ENCODE measurements at places on chromosomes 5 and 9.

DNA sequence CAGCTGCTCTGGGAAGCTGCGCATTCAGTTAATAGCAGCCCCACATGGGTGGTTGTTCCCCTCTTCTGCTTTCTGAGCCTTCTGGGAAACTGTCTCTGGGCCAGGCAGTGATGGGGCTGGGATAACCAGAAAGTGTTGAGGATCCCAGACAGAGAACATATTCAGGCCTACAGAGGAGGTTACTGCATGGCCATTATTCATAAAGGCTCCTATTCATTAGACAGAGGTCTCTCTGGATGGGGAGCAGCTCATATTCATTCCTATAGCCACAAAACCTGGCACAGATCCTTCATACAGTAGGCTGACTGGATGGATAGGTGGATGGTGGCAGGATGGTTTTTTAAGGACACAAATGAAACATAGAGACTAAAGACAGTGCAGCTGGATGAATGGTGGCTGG, 76.3 kb downstream of the HSPA4 start:
- no peak for DNase-seq

DNA sequence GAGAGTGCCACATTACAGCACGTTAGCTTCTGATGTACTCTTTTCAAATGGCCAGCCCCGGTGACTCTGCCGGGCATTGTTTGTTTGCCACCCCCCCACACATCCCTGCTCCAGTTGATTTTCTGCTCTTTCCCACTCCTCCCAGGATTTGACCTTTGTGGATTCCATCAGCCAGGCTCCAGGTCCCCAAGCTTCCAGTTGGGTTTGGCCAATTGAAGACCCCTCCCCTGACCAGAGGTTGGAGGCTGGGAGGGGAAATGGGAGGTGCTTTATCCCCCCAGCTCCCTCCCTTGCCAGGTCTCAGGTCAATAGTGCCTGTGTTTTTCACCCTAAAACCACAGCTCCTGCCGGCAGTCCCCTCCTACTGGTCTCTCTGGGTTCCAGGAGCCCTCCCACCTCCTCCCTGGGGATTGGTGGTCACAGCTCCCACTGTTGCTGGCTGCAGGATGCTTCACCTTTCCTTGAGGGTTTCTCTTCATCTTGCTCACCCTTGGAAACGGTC, 34.9 kb downstream of the IRF1 start:
- DNase-seq: no peak

DNA sequence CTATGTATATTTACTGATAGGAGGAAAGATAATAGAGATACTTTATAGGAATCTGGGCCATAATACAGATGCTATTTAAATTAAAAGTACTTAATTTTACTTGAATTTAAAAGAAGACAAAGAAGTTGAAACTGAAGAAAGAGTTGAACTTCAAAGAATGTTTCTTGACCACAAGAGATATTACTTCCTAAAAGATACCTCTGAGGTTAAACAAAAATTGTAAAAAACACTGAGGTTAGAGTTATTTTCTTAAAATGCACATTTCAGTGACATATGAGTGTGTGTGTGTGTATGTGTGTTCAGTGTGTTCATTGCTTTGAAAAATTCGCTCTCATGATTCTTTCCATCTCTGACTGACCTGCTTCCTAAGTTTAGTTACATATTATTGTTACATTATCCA, 3.5 kb upstream of the SEPTIN8 start:
- DNase-seq: no peak

DNA sequence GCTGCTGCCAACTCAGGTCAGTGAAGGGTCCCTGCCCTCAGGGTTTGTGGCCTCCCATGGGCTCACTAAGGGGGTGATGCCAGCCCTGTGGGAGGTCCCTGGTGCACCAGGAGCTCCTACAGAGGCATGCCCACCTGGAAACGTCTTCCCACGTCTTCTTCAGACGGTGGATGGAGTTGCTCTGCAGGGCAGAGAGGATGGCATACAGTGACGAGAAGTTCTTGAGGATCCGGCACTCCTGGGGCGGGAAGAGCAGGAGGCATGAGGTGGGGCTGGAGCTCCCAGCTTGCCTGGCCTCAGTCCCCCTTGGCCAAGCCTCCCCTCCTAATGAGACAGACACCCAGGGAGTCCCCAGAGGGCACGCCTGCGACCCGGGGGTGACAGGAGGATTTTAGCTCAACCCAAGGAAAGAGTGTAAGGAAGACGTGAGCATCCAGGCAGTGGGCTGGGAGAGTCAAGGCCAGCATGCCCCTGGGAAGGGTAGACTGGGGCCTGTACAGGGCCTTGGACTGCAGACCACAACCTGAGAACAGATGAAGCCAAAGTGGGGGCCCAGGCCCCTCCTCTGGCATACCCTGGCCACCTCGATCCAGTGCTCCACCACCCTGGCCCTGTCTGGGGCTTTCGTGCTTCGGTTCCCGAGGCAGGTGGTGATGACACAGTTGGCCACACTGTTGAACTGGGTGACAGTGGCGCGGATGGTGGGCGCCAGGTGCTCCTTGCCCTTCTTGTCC, 14.4 kb downstream of the RALGDS start:
- DNase-seq: no peak

DNA sequence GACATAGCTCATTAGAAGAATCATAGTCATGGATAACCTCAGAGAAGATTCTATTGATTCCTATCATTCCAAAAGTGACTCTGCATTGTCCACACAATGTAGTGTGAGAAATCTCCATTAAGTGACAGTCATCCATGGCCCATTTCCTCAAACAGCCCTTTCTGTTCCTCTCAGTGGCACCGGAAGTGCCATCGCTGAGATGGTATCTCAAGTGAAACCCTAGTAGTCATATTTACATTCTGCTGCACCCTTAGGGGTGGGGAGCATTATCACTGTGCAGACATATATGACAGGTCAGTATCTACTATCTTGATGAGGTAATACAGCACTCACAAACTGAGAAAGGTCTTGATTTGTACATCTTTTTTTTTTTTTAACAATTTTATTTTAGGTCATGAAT, 55.4 kb upstream of the MIER3 start:
- no peak for DNase-seq

DNA sequence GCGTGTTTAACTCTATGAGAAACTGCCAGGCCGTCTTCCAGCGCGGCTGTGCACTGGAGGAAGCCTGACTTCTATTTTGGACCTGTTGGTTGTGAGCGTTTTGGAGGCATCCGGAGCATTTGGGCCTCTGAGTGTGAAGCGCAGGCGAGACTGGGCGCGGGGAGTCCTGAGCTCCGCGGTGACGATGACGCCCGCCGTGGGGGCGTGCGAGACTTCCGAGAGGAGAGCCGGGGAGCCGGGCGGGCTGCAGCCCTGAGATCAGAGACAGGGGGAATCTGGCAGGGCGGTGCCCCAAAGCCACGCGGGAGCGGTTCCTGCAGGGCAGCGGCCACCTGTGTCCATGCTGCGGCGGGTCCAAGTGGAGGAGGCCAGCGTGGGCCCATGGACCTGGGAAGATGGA, 47.4 kb downstream of the NTNG2 start:
- no peak for DNase-seq

- DNase-seq: no peak
These were observed 89.6 kb downstream of the RIC1 start for GRCh38 chr9:5718296-5719032.

GRCh38 chr9:38160613-38161215, 91.7 kb upstream of the SHB start:
- peak; percentile 73 for DNase-seq

DNA sequence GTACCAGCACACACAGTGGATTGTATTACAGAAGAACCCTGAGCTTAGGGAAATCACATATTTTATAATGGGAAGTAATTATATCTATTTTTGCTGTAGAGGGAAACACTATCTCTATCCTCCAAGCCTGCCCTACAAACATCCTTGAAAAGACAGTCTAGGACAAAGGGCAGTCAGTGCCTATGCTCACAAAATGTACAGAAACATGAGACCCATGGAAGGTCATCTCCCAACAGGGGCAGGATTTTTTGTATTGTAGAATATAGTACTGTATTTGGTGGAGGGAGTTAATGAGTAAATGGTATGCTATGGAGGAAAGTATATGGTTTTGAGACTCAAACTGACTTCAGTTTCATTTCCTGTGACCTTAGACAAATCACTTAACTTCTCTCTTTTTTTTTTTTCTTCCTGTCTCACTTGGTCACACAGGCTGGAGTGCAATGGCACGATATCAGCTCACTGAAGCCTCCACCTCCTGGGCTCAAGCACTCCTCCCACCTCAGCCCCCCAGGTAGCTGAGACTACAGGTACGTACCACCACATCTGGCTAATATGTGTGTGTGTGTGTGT, 5.8 kb upstream of the RAB14 start:
- peak; percentile 36 for DNase-seq

DNA sequence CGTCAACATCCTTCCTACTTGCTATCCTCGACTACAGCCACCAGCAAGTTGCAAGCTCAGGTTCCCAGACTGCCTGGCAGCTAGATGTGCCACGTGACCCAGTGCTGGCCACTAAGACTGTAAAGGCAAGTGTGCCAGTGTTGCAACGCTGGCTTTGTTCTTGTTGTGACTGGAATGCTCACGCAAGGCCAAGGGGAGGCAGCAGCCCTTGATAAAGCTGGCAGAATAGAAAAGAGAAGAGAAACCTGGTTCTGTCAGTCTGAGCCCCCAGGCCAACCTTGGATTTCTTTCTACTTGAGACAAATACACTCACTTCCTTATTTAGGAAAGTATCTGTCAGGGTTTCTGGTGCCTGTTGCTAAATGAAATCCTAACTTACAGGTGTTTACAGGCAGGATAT, 113.0 kb downstream of the KLHL3 start:
- DNase-seq: no peak

GRCh38 chr5:180365829-180366228, 12.7 kb upstream of the GFPT2 start:
- DNase-seq: no peak

DNA sequence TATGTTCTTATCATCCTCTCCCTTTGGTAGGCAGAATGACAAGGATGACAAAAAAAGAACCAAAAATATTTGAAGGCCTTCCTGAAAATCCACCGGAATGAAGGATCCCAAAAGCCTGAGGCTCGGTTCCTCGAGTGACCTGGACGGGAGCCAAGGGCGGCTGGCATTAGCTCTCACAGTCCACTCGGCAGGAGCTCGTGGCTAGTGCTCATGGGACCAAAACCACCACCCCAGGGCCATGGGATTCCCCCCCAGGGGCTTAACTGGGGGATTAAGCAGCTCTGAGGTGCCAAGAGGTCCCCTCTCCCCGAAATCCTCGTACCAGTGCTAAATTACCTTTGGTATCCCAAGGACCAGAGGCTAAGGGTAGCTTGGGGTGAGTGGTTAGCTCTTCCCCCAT, 586 bp upstream of the PDZD2 start:
- DNase-seq: no peak
